ENCODE measurements at places on chromosomes 7 and 10.

GRCh38 chr10:87987206-87987605 lies 123.8 kb downstream of the PTEN start:
- DNase-seq = no peak

GRCh38 chr7:28246921-28247461 lies 66.4 kb upstream of the JAZF1 start:
- DNase-seq = no peak

- DNase-seq = no peak
Observed at GRCh38 chr10:131431978-131432690, 120.6 kb upstream of the TCERG1L start.

- no peak for DNase-seq
Observed at GRCh38 chr7:77831953-77832352, 33.4 kb downstream of the PHTF2 start.

GRCh38 chr10:70323138-70323696 lies 39.4 kb upstream of the NPFFR1 start:
- DNase-seq = no peak

DNA sequence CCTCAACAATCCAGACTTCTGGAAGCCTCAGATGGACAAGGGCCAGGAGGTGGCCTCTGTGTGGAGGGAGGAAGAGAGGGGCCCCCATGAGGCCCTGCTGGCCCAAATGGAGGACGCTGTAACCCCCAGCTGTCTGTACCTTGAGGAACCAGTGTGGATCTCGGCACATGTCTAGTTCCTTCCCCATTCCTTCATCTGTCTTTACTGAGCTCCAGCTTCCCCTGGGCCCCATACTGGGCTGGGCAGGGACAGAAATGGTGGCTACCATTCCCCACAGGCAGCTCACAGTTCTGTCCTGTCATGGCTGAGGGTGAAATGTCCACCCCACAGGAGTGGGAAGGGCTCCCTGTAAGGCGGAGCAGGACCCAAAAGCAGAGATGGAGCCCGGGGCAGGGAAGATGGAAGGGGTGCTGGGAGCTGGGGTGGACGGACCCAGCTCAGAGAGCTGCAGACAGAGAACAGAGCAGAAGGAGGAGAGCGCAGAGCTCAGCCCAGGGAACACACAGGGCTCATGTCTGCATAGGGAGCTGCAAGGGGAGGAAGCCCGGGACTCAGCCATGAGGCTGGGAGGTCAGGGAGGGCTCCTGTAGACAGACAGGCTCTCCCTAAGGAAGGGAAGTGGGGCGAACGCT lies 22.8 kb downstream of the ANTXRL start:
- no peak for DNase-seq

- peak; percentile 65 for DNase-seq
Observed at GRCh38 chr10:625333-625696, 64.2 kb downstream of the DIP2C start.

- no peak for DNase-seq
Observed at GRCh38 chr10:3982746-3983442, 197.9 kb upstream of the KLF6 start.

DNA sequence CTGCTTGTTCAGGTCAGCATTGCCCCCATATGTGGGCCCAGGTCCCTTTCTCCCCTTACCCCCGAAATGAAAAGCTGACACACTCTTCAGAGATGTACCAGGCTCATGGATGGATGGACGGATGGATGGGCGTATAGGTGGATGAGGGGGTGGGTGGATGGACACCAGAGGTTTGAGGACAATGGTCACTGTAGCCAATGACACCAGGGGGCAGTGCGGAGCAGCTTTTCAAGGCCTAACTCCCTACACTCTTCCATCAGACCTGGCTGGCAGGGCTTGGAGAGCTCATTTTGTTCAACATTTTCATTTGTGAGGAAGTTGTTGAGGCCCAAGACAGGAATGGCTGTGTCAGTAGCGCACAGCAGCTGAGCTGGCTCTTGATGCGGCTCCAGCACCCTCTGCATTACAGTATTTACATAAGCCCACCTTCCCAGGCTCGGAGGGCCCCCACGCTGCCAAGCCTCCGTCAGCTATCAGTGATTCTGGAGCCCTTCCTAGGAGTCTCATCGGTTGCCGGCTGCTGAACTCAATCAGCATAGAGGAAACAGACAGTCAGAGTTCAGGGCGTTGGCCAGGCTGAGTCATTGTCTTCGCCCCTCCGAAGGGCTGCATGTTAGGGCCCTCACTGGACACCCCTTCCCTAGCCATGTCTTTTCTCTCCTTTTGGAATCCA lies 11.6 kb upstream of the FFAR4 start:
- DNase-seq = peak; percentile 71

- no peak for DNase-seq
Observed at GRCh38 chr7:150403376-150404171, 24.4 kb downstream of the ZNF775 start.

Measured in cerebellar cortex (tissue), 1 donor.